SIG-M5 (cell line): ENCODE measurements at places on chromosomes 7 and 10.

- no peak for DNase-seq
These were observed 875.5 kb downstream of the NRG3 start for GRCh38 chr10:82750538-82750937.

- no peak for DNase-seq
These were observed 5.2 kb downstream of the FRA10AC1 start for GRCh38 chr10:93697207-93697606.

- DNase-seq: no peak
These were observed 10.1 kb downstream of the FOXL3 start for GRCh38 chr7:300048-300447.

DNA sequence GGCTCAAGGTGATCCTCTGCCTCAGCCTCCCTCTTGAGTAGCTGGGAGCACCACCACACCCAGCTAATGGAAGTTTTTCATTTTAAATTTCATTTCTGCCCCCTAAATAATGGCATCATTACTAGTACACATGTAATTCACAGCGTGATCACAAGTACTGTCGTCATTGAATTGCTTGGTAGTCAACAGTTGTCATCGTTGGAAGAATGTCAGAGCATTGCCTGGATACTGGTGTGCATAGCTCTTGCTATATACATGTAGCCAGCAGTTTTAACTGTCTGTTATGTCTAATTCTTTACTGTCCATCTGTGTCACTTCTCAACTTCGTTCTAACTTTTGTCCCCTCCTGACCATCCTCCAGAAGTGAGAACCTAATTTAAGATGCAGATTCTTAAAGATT is 62.1 kb downstream of the CRPPA start:
- DNase-seq: no peak

DNA sequence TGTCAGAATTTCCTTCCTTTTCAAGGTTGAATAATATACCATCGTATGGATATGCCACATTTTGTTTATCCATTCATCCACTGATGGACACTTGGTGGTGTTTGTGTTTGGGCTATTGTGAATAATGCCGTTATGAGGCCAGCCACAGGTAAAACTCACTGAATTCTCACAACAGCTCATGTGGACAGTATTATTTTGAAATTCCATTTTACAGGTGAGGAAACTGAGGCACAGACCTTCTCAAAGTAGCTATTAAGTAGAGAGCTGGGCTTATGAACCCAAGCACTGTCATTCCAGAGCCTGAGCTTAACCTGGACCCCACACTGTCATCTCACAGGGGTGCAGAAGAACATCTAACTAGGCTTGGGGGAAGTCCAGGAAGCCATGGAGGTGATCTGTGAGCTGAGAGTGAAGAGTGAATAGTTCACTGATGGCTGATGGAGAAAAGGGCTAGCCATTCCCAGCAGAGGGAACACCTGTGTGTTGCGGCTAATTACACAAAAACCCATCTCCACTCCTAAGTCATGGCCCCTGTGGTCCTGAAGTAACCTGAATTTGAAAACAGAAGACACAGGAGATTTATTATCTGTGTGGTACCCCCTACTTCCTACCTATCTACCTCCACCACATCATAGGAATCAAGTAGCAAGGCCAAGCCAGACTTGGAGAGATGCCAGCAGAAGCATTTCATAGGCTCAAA is 8.7 kb downstream of the INMT start:
- no peak for DNase-seq

- no peak for DNase-seq
These were observed 31.3 kb upstream of the ZNRF2 start for GRCh38 chr7:30252885-30253795.

- no peak for DNase-seq
These were observed 7.9 kb downstream of the RET start for GRCh38 chr10:43084812-43085211.

- DNase-seq: no peak
These were observed 15.5 kb upstream of the SLC18A3 start for GRCh38 chr10:49594594-49594993.

- DNase-seq: no peak
These were observed 231.3 kb upstream of the NPY start for GRCh38 chr7:24052572-24053260.
